Activated naive CD8-positive, alpha-beta T cell treated with anti-CD3 and anti-CD28 coated beads, Interleukin-2, amount 10 ng/mL, durations not matched to agents 7 days and 5 days (primary cell): ENCODE measurements at places on chromosomes 12 and 14. TPM values are rescaled to one million over a fixed set of nuclear protein-coding genes. Genes with fewer than 3 reads are reported as not detected.

DNA sequence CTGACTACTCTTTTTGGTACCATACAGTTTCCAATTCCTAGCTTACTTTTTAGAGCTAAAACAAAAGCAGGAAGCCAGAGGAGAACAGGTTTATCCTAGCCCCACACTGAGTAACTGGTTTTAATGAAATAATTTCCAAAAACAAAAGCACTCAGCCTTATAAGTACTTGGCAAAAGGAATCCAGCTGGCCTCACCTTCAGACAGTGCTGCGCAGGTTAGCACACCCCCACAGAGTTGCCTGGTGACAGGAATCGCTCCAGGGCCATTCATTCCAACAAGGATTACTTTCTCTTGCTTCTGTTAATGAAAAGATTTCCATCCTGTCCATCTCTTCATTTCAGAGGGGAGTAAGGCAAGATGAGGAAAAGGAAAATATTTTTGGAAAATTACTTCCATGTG, 84.6 kb downstream of the SCFD1 start:
- H3K4me3 ChIP-seq, result no peak overlapping the region
- H3K4me1 ChIP-seq, result no peaks in the 10 kb centered on the region
- no peak for DNase-seq
- no peaks in the 10 kb centered on the region for H3K27me3 ChIP-seq
- peaks cover 1% of the 10 kb centered on the region for H3K36me3 ChIP-seq

DNA sequence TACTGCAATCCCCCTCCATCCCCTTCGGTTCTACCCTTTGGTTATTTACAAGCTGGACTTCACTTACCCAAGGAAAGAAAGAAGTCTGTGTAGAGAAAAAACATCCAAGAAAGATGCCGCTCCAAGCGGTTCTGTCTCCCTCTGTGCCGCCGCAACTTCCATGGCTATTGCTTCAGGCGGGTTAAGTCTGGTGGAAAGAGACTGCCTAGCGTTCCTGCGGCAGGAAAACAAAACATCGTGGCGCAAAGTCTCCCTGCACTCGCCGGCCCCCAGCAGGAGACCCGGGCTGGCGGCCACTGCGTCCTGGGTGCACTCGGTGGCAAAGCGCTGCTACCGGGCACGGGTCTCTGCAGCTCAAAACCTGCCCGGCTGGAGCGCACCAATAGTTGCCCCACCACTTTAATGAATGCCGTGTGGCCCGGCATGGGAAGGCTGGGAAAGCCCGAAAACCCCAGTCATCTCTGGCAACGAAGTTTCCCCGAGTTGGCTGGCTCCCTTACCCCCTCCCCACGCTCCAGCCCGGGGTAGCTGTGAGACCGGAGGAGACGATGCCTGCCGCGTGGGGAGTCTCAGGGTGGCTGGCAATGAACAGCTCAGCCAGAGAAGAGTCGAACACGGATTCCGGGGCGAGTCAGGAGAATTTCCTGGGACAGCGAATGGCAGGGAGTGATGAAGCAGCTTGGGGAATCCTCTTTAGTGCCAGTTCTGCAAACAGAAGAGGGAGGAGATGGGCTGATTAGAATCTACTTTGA, 3.5 kb upstream of the KCNK10 start:
- H3K4me1 ChIP-seq, result peaks cover 6% of the 10 kb centered on the region
- H3K27ac ChIP-seq, result no peak overlapping the region
- H3K4me3 ChIP-seq, result no peak overlapping the region
- H3K27me3 ChIP-seq, result peaks cover 61% of the 10 kb centered on the region
- no peaks in the 10 kb centered on the region for H3K36me3 ChIP-seq

DNA sequence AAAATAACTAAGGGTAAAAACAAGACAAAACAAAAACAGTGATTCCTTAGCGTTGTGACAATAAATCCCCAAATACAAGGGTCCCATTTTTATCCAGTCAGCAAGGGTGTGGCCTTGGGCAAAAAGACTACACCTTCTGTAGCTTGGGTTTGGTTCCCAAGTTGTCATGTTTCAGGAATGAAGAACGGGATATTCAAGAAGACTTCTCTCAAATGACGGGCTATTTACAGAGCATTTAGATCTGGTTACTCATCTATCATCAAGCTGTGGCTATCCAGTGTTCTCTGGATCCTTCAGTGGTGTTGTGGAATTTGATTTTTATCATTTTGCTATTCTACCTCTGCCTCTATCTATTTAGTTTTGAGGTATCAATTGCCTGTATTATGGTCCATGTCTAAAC, 219.7 kb downstream of the SLC25A21 start:
- no peak overlapping the region for H3K4me3 ChIP-seq
- H3K4me1 ChIP-seq, result no peaks in the 10 kb centered on the region
- no peak for DNase-seq
- H3K27ac ChIP-seq, result no peak overlapping the region

DNA sequence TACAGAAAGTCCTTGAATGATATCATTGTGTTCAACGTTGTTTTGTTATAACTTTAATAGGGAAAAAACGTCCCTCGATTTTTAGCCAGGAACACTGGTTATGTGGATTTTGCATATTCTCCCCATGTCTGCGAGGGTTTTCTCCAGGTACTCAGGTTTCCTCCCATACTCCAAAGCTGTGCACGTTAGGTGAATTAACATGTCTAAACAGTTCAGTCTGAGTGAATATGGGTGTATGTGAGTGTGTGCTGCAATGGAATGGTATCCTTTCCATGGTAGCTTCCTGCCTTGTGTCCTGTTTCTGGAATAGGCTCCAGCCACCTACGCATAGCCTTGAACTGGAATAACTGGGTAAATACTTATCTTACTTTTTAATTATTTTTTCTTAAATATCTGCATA, 810.8 kb upstream of the ATXN7L3B start:
- H3K4me1 ChIP-seq, result no peaks in the 10 kb centered on the region
- DNase-seq, result no peak
- H3K27ac ChIP-seq, result no peak overlapping the region
- H3K27me3 ChIP-seq, result no peaks in the 10 kb centered on the region
- H3K36me3 ChIP-seq, result no peaks in the 10 kb centered on the region

The FAIM2 gene
- not detected for total RNA-seq

The TBX3 gene
- total RNA-seq, result not detected

The PLEKHD1 gene
- 0.11 TPM for total RNA-seq
